HL-60 (cell line): ENCODE measurements at places on chromosomes 2 and 18.

DNA sequence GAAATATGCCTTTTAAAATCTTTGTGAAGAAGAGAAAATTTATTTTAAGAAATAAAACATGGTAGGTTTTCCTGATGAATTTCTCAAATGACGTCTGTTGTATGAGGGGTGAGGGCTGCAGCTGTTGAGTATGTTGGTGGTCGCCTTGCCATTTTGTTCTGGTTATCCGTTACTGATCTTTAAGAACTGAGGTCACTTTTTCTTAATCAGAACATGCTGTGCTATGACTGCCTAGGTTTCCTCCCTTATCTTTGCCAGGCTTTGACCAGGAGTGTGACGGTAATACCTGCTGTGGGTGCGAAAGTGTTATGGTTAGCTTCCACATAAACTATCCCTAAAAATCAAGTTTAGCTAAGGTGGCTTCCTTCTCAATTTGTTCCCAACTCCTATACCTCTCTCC lies 176.9 kb downstream of the DIS3L2 start:
- no peak for DNase-seq

DNA sequence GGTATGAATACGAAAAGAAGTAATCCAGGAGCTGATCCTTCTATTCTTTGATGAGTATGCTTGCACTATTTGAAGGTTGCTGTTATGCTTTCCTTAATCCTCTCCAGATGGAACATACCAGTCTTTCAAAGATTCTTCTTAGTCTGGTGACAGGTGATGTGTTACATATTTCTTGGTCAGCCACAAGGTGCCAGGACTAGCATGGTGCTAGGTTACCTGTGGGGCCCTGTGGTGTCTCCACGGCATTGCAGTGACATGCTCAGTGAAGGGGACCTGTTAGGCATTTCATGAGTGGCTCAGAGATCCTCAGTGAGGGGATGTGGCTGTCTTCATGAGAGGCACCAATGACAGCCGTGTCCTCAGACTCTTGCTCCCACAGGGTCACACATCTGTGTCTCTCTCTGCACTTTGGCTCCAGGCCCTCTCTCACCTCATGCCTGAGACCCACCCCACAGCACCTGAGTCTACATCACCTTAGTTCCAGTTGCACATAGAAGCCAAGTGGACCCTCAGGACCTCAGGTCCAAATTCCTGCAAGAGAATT lies 13.1 kb upstream of the RAB31 start:
- no peak for DNase-seq

DNA sequence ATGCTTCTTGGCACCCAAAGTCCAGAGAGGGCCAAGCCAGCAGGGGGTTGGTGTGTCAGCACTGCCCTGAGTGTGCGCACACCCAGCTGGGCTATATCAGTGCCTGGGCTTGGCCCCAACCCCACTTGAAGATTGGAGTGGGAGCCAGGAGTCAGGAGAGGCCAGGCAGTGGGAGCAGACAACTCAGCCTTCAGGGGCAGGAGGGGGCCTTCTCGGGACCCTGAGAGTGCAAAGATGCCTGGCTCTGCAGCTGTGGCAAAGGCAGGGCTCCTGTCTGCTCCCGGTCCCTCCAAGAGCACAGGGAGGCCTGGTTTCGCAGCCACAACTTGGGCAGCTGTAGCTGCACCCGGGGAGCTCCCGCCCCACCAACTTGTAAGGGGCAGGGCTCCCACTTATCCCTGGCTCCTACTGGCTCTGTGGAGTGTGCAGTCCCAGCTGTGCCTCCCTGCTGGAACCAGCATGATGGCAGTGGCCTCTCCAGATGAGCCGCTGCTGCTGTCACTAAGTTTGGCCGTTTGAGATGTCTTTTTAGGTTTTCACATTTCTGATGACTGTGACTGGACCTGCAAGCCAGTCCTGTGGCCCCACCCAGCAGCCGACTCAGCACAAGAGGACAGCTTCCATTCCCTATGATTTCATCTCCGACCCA lies 148.8 kb upstream of the HS6ST1 start:
- DNase-seq = no peak

- no peak for DNase-seq
Observed at GRCh38 chr18:45026162-45026561, 345.5 kb downstream of the SETBP1 start.

GRCh38 chr2:176150584-176151441 lies 537 bp upstream of the HOXD4 start:
- DNase-seq = no peak

DNA sequence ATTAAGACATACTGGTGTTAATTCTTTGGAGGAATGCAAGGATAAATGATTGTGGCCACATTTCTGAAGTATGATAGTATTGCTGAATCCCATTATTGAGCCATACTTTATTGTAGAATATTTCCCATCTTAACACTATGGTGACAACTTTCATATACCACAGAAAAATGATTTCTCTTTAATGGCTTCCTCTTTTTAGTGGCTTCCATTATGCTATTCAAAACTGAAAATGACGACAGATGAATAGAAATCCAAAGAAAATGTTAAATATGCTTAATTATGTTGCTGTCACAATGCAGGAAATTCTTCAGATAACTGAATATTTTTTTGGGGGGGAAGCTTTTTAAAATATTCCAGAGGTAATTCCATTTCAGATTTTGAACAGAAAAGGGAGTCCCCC lies 88.9 kb upstream of the TMEM200C start:
- DNase-seq = no peak

- no peak for DNase-seq
Observed at GRCh38 chr2:8329660-8330622, 351.9 kb upstream of the ID2 start.

GRCh38 chr2:195663007-195663406 lies 6.0 kb downstream of the SLC39A10 start:
- DNase-seq = no peak

DNA sequence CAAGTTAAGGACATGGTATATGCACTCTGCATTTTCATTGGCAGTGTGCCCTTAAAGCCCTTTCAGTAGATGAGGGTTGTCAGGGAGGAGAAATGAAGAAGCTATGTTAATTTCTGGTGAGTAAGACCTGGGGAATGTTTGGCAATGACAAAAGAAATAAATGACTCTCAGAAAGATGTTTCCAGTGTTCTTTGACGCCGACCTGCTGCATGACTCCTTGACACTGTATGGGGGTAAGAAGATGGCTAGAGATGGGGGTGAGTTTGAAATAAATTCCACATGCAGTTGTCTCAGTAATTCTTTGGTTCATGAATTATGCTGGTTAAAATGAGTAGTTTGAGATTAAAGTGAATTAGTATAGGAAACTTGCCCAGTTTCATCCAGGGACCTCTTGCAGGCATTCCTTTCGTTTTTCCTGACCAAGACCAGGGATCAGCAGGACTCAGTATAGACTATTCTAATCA lies 5.9 kb downstream of the CCDC121 start:
- no peak for DNase-seq

- no peak for DNase-seq
Observed at GRCh38 chr2:111139637-111140317, 19.1 kb downstream of the BCL2L11 start.

GRCh38 chr2:129912871-129913694 lies 66.4 kb upstream of the RAB6C start:
- no peak for DNase-seq

DNA sequence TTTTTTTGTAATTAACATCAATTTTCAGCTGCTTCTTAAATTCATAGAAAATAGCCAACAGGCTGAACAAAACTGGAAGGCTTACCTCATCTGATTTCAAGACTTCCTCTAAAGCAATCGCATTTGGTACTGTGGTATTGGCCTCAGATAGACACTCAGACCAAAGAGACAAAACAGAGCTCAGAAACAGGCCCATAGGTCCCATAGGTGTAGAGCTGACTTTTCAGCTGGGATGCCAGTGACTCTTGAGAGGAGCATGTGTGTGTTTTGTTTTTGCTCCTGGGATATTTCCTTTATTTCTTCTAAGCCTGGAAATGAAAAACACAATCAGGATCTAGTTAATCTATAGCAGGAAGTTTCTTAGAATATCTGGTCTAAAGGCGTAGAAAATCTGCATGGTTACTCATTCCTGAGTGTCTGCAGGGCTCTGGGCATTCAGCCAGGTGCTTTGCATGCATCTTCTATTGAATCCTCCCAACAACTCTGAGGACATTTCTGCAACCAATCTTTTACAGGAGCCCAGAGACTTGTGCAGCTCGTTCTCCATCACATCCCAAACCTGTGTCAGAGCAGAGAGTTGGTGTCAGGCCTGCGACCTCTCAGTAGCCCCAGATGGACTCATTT lies 190.8 kb downstream of the RTP5 start:
- no peak for DNase-seq

DNA sequence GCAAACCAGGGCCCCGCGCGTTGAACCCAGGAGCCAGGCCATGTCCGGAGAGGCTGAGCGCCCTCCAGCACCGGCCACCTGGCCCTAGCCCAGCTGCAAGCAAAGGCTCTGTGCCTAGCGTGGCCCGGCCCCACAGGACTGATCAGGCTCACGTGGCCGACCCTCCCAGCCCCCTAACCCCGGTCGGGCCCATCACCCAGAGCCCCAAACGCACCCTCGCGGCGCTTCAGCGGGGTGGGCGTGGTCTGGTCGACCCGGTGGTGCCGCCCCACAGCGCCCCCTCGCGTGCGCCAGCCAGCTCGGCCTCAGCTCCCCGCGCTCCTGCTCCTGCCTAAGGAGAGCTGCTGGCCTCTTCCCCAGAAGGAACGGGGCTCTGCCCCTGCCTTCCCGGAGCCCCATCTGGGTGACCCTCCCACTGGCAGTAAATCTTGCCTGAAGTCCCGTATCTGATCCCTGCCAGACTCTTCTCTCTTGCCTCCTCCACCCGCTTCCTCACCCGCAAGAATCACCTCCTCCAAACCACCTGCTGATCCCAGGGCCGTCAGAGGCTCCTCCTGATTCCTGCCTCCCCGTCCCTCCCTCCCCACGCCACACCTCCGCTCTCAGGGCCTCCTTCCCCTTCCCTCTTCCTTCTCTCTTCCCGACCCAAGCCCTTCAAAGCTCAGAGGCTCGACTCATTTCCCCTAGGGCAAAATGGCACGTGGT lies 12.3 kb upstream of the TEX51 start:
- peak; percentile 38 for DNase-seq

GRCh38 chr18:75107196-75107930 lies 101.6 kb downstream of the PTGR3 start:
- no peak for DNase-seq

DNA sequence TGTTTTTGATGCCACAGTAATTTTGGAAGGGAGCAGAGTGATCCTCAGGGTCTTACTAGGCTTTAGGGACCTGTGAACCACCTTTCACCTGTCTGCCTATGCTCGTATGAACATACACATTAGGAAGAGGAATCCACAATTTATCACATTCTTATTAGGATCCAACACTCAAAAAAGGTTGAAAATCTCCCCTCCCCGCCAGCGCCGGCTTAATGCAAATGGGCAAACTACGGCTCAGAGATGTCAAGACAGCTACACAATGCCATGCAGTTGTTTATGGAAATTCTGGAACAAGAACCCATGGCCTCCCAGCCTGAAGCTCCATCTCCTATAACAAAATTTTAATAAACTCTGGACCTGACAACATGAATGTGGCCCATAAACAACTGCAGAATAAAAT lies 375.9 kb upstream of the ACVR2A start:
- no peak for DNase-seq

GRCh38 chr2:45596761-45597160 lies 14.3 kb downstream of the SRBD1 start:
- no peak for DNase-seq

- DNase-seq = no peak
Observed at GRCh38 chr18:54416436-54416835, 58.7 kb downstream of the C18orf54 start.

GRCh38 chr2:36493306-36493705 lies 104.7 kb downstream of the FEZ2 start:
- DNase-seq = no peak

- DNase-seq = no peak
Observed at GRCh38 chr2:56985609-56986008, 801.8 kb downstream of the CCDC85A start.

DNA sequence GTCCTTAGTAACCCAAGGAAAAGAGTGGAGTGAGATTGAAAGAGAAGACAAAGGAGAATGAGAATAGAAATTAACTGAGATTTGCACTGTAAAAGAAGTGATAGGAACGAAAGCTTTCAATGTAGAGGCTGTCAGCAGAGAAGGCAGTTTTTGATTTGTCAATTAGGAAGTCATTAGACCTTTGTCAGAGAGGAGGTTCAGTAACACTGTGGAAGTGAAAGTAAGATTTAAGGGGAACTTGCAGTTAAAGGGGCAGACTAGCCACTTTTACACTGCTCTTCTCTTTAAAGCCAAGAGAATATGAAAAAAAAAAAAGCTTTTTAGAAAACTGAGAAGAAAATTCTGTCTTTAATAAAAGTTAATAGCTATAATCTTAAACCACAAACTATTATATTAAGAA lies 11.5 kb upstream of the KYNU start:
- no peak for DNase-seq
